ENCODE measurements at places on chromosomes 6 and 20.

DNA sequence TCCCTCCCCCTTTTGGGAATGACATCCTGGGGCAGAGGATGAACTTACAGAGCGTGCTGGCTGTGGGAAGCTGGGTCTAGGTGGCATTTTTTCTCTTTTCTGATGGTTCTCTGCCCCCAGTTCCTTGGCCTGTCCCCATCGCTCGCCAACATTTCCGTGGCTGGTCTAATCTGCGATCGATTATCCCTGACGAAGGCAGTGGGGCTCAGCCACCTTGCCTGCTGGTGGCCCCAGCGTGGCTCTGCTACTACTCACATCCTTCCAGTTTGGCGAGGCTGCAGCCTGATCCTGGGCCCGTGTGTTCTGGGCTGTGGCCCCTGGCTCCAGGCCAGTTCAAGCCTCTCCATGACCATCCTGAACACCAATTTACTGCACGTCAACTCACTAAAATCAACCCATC lies 6.4 kb upstream of the HLA-DOA start:
- no peak for DNase-seq

GRCh38 chr6:133632206-133632605 lies 256.7 kb upstream of the TCF21 start:
- no peak for DNase-seq

DNA sequence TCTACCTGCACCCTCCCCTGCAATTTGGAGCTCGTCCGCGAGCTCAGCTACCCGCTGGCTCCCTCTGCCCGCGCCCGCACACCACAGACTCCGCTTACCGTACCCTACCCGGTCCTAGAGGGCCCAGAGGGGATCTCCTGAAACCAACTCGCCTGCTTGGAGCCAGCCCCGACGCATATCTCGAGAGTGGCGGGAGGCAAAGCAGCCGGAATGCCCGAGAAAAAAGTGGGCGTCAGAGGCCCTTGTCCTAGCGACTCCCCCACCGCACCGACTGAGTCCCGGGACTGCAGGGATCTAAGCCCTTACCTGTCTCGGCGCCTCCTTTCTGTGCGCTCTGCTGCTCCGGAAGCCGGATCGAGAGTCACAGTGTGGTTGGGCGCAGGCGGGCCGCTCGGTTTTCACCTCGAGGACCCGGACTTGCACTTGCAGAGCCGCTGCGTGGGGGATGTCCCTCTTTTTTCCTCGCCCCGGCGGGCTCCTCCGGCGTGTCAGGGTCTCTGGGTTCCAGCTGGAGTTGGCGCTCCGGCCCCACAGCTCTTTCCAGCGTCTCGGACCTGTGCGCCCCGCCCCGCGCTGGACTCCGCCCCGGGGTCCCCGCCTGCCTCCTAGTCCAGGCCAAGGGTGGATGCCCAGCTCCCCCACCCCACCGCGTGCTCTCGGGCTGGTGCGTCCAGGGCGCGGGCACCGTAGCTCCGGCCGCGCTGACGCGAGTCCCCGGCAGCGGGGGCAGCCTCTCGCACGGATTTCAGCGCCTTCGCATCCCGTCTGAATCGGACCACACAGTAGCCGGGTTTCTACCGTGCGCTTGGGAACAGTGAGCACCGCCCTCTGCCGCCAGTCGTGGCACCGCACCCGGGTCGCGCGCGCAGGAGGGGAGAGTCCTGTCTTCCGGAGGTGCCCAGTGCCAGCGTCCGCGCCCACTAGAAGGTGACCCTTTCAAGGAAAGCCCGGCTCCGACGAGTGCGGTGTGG lies at the start of gene PROKR2:
Gene PROKR2 (minus strand): TSS at position 767 of the 971 bp plus-strand sequence. CDS start 2,585 bp downstream, outside the sequence.
- DNase-seq: no peak

- DNase-seq: no peak
Observed at GRCh38 chr6:8543714-8544113, 108.4 kb upstream of the SLC35B3 start.

- DNase-seq: no peak
Observed at GRCh38 chr6:135992739-135993138, 141.2 kb downstream of the PDE7B start.

GRCh38 chr20:41006936-41007474 lies 21.6 kb upstream of the TOP1 start:
- DNase-seq: no peak

DNA sequence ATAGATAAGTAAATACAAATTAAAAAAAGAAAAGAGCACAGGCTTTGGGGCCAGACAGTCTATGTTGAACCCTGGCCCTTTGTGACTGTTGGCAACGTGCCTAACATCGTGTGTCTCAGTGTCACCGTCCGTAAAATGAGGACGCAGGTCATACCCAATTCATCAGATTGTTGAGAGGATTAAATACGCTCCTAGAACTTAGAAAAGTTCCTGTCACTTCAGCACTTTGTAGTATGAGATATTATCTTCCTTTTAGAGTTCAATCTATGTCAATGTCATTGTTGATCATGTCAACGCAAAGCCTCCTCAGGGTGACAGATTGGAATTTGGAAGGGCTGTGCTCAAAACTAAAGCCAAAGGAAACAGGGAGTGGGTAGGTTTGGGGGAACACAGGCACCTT lies 21.7 kb downstream of the SERPINB1 start:
- no peak for DNase-seq

DNA sequence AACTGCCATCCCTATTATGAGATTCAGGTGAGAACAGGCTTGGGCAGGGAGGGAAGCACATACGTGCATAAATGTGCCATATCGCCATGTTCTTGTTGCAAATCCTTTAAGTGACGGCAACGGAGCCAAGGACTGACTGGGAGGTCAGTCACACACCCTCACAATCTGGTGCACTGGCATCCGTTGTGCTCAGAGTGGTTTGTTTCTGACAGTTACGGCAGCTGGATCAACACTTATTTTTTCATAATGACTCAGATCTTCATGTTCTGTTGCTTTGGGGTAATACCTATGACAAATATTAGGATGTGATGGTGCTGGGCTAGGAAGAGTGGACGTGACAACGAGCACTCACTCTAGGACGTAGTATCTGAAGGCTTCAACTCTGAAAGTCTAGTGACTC lies 56.2 kb upstream of the PREP start:
- no peak for DNase-seq

- DNase-seq: no peak
Observed at GRCh38 chr6:164469276-164469949, 840.0 kb downstream of the C6orf118 start.

- DNase-seq: no peak
Observed at GRCh38 chr6:83057705-83058321, 7.8 kb downstream of the UBE3D start.

DNA sequence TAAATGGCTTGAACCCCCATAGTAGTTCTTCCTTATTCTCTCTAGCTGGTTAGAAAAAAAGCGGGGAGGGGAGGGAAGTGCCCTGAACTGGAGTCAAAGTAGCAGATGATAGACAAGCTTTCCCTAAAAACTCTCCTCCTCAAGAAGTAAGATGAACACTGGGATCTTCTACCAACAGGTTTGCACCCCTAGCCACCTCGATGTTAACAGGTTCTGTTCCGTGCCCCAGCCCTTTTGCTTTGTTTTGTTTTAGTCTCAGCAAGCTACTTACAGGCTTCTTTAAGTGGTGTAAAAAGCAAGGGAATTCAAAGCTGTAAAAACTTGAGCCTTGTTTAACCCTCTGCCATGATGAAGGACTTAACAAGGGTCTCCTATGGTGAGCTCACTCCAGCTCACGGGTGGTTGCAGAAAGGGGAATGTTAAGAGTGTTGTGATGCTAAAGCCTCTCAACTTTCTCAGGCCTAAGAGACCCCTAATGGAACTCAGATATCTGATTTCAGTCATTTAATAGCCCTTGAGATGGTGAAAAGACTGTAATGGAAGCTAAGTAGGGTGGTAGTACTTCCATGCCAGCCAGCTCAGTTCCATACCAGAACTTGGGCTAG lies 106.0 kb downstream of the FOXO3 start:
- DNase-seq: no peak

GRCh38 chr20:44736170-44737021 lies 9.3 kb upstream of the KCNK15 start:
- DNase-seq: peak; percentile 83

DNA sequence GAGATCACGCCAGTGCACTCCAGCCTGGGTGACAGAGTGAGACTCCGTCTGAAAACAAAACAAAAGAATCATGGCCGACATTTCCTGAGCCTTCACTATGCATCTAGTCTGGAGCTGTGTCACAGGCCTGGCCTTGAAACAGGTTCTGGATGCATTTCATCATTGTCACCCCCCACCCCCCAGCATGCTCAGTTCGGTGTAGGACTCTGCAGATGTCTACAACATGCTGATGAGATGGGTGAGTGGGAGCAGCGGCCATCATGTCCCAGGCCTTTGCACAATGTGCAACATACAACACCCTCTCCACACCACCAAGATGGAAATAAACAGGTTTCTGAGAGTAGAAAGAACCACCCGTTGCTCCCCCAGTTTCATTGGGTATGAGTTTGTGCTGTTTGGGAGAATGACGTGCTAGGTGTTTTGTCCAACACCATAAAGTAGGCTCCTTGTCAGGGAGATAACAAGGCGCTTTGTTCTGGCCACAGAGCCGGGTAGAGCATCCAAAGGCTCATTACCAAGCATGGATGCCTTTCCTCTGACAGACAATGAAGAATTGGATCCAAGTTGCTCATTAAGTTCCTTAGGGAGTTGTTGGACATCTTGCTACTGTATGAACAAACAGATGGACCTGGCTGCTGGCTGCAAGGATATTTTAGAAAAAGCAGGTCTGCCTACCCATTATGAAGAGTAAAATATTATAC lies 22.1 kb downstream of the SNHG17 start:
- no peak for DNase-seq

DNA sequence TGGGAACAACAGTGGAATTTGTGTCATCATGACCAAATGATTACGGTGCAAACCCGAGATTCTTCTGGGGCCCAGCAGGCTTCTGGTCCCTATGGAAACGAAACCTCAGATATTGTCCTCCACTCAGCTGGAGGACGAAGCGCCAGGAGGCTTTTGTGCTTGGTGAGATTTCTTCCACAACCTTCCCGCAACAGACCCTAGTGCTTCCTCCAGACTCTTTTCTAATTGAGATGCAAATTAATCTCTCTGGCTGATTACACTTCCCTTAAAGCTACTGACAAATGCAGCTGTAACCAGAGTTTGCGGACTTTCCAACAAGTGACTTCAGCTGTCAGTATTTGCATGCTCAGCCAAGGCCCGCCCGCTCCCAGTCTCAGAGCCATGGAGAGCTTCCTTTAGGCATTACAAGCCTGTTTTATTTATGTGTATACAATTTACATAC lies 96.0 kb downstream of the INSM1 start:
- DNase-seq: no peak

DNA sequence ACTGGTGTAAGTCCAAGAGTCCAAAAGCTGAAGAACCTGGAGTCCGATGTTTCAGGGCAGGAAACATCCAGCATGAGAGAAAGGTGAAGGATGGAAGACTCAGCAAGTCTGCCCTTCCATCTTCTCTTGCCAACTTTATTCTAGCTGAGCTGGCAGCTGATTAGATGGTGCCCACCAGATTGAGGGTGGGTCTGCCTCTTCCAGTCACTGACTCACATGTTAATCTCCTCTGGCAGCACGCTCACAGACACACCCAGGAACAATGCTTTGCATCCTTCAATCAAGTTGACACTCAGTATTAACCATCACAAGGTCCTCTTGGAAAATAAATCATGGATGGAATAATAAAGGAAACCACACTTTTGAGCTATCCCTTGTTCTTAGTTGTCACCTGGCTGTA lies 121.2 kb downstream of the MAP3K7 start:
- no peak for DNase-seq

DNA sequence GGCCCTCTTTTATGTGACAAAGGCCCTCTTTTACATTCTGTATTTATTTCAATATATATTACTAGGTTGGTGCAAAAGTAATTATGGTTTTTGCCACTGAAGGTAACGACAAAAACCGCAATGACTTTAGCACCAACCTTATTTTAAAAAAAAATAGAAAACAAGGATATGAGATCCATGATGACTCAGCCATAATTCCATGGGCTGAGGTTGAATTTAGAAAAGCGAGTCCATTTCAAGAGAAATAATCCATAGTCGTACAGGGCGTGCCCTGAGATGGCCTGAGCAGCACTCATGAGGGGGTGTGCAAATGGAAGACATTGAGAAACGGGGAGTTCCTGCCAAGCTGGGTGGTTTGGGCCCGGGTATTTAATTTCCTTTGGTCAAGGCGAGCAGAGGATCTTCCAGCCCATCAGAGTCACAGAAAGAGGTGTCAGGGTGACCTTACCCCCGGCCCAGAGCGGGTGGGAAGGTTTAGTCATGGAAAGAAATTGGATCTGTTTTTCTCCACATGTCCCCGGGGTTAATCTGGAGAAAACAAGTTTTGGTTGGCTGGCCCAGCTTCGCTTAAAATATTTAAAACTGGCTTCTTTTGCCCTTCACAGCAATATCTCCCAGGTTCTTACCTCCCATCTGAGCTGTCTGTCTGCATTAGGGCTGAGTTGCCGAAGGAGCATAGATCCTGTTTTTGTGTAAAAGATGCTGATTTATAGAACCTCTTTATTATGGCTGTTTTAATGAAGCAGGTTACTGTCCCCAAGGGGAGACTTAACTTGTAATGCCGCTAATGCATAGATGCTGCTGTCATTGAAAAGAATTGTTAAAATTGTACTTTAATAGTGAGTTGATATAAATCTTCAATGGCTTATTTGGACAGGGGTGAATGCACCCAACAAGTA lies 255.6 kb downstream of the PREX1 start:
- no peak for DNase-seq

GRCh38 chr6:54448617-54449016 lies 140.4 kb downstream of the TINAG start:
- DNase-seq: no peak

- DNase-seq: no peak
Observed at GRCh38 chr6:139625081-139625939, 250.9 kb upstream of the CITED2 start.

GRCh38 chr6:11357285-11357684 lies 124.8 kb upstream of the NEDD9 start:
- DNase-seq: no peak

DNA sequence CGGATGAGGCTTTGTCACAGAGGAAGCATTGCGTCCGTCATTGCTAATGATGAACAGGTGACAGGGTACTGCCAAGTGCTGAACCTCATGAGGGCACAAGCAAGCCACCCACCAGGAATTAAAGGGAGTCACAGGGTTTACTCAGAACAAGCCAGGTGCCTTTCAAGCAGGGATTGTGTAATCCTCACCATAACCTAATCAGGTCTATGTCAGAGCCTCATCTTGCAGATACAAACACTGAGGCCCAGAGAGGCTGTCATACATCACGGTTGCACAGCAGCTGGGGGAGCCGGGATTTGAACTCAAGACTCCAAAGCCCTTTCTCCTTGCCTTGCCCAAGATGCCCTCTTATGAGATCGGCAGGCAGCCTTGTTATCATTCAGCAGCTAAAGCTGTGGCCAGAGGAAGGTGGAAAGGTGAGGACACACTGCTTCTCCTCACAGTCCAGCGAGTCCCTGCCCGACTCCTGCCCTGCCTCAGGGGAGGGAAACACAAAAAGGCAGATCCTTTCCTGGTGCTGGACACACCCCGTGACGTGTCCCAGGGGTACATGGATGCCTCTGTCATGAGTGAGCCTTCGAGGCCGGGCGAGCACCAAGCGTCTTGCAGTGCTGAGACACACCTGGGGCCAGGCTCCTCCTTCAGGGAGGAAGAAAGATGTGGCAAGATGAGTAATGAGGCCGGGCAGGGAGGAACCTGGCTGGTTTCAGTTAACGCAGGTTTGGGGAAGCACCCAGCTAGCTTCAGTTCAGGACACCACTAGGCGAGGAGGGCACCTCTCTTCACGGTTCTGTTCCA lies 214.9 kb downstream of the LY86 start:
- DNase-seq: no peak

Measured in Jurkat, Clone E6-1 (cell line).